ENCODE measurements at places on chromosomes 1 and 21.

DNA sequence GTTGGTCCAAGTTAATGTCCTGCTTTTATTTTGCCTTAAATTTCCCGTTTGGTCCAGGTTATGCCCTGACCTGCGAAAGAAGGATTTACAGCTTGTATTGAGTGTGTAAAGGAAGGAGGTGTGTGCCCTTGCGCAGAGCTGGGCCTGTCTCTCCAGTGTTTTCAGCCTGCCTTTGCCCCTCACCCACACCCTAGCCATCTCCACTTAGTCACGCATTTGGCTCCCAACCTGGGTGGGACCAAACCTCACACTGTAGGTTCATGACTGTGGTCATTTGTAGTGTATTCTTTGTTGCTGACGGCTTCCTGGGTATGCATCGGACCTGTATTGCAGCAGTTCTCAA lies 572 bp upstream of the SRSF10 start:
- peak; percentile 39 for DNase-seq

GRCh38 chr1:210557426-210558077 lies 228.8 kb downstream of the HHAT start:
- no peak for DNase-seq

DNA sequence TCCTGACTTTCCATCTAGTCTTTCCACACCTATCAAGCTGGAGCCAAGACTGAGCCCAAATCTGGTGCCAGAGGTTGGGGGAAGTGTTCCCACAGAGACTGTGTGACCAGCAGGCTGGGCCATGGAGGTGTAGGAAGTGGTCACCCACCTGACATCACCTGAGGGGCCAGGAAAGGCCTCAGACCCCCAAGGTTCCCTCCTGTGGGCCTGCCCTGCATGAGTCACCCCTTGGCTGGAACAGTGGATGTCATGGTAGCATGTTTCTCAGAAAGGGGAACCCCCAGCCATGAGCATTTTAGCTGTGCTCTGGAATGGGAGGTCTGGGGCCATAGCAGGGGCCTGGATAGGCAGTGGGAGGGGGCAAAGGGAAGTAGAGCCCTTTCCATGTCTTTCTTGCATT lies 5.7 kb upstream of the TNFRSF8 start:
- DNase-seq: no peak

DNA sequence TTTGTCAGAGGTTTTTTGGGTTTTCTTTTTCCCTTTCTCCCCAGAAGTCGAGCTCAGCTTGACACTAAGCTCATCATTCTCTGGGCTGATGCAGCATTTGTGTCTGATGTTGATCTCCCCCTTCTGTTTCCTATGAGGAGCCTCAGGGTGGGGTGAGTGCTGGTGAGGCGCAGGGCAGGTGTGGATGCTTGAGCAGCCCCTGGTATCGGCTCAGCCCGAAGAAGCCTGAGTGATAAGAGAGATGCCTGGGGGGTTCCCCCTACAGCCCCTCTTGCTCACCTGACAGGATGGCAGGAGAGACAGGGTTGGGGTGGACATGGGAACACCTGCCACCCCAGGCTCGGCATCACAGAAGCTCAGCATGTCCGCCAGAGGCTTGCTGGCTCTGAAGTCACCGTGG lies 239.0 kb downstream of the RHOU start:
- DNase-seq: no peak

- DNase-seq: no peak
Measured at GRCh38 chr1:3891329-3891865, 8.7 kb downstream of the C1orf174 start.

GRCh38 chr1:158163000-158163947 lies 17.4 kb upstream of the CD1D start:
- DNase-seq: no peak

GRCh38 chr1:160606611-160607010 lies 27.3 kb upstream of the CD84 start:
- no peak for DNase-seq

DNA sequence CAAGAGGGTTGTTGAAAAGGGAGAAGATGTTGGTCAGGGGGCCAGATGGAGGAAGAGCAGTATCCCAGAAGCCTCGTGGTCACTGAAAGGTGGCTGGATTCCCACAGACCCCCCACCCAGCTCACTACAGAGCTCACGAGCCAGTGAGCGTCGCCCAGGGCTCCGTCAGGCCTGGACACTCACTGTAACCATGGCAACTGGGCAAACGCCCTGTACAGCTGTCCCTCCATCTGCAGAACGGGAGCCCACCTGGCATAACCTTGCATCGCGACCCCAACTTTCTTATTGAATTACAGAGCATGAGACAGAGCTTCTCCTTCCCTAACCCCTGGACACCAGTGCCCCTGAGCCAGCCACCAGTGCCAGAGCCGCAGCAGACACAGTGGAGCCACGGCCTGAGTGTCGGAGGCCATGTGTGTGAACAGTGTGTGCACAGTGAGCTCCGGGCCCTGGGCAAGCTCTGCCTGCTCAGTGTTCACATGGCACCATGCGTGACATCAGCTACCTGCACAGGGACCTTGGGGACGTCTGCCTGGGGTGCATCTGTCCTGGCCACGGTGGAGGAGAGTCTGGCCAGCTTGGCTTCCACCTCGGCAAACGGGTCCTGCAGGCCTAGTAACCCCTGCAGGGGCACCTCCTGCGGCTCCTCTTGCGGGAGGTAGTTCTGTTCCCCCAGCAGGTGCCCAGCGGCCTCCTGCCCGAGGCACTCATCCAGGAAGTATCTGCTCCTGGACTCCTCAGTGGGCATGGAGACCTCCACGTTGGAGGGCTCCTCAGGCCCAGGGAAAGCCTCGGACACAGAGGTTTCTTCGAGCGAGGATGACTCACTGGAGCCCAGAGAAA lies 25.9 kb upstream of the DDOST start:
- no peak for DNase-seq

GRCh38 chr1:91583326-91583755 lies 82.7 kb downstream of the CDC7 start:
- no peak for DNase-seq

DNA sequence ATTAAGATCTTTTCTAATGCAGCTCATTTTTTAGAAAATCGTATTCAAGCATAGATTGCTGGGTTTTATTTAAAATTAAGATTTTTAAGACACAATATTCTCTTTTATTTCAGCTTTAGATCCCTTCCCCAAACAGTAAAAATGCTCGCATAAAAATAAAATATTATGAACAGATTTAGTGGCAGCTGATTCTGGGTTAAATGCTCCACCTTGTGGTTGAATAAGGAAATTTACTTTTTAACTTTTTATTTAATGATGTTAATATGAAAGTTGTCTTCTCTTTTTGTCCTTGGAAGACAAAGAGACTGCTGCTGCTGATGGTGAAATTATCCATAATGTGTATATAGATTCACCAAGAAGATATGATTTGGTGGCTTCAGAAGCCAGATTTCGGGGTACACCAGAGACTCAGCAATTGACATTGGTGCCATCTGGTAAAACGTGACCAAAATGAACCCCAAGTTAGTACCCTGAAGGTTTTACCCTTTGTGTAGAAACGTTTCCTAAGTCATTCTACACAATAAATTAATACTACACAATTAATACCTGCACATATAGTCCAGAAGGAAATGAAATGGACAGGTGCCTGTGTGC lies 128.0 kb downstream of the ADAMTS1 start:
- peak; percentile 11 for DNase-seq

DNA sequence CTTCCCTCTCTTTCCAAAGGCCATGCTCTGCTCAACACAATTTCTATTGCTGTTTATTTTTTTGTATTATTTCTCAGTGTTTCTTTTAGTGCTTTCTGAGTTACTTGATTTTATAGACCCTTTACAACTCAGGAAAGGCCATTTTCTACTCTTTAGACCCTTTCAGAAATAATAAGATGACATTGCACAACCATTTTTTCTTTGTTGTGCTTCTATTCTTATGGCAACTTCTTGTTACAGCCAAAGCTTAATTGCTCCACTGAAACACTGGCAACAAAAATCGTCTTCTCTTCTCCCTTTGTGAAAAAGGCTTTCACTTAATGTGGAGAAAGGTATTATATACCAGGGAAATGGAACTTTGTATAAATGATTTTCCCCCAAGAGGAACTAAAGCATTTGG lies 39.0 kb upstream of the SAMSN1 start:
- DNase-seq: no peak

GRCh38 chr1:50129201-50129600 lies 20.5 kb downstream of the ELAVL4 start:
- DNase-seq: no peak

DNA sequence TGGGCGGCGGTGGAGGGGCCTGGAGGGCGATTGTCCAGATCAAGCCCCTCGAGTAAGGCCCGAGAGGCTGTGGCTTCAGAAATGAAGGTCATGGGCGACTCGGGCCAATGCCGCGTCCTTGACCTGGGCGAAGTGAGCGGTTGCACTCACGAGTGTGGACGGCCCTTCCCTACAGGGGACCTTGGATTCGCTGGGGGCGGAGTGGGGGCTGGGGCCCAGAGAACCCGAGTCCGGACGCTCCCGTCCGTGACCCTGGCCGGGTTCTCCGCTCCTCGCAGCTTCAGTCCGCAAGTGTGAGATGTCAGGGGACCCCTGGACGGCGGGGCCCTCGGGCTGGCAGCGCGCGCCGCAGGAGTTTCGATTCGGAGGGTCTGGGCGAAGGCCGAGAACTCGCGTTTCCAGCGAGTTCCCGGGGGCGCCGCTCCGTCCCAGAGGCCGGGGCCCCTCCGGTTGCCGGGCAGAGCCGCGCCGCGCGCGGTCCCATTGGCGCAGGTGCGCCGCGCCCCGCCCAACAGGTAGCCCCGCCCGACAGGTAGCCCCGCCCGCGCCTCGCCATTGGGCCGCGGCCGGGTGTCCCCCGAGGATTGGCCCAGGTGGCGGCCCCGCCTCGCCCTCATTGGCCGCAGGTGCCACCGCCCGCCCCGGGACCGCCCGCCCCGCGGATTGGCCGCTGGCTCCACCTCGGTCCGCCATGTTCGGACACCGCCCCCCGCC lies at the start of gene PRKCZ:
TSS of gene PRKCZ (plus strand) at position 694 of the 714 bp plus-strand sequence. CDS start 220 bp downstream, outside the sequence.
- peak; percentile 93 for DNase-seq
